Colonic mucosa (tissue), 4 donors: ENCODE measurements at places on chromosomes 3 and 15. TPM values are rescaled to one million over a fixed set of nuclear protein-coding genes. Genes with fewer than 3 reads are reported as not detected.

- DNase-seq = no peak
Measured at GRCh38 chr3:197392961-197393360, 94.5 kb upstream of the DLG1 start.

- no peak for DNase-seq
Measured at GRCh38 chr3:45529697-45530096, 64.9 kb upstream of the LIMD1 start.

DNA sequence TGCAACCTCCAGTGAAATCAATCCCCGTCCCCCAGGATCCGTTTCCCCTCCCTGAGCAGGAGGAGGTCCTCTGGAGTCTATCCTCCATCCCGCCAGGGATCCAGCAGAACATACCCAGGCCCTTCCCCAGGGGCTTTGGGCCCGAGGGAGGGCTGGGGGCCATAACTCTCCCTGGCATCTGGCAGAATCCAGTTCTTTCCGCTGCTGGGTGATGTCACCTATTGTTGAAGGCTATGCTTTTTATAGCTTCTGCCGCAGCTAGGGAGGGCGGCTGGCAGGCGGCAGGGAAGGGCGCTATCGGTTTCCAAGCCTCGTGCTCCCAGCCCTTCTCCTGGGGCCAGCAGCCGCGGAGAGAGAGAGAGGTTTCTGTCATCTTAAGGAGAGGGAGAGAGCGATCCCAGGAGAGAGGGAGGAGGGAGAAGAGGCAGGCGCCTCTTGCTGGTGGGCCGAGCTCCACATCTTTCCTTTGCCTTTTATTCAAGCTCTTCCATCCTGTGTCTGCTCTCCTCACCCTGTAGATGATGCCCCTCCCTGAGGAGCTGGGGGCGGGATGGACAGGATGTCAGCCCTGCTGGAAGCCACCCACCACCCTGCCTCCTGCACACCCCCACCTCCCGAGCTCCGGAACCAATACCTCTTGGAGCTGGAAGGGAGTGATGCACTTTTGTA, 120.1 kb downstream of the ANP32A start:
- DNase-seq = peak; percentile 26

DNA sequence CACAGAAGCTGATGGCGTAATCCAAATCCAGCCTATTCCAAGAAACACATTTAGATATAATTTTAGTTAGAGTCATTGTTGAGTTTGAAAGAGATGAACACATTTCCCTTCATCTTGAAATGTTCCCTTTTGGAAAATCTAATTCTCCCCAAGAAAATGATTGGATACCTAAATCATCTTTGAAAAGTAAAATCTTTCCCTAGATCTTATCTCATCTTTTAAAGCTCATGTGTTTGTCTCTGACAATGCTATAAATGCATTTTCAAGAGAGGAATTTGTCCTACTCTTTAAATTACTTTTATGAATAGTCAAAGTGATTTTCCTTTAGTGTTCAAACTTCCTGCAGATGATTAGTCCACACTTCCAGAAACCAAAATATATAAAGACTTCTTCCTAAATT, 82.6 kb upstream of the CNTN6 start:
- no peak for DNase-seq

DNA sequence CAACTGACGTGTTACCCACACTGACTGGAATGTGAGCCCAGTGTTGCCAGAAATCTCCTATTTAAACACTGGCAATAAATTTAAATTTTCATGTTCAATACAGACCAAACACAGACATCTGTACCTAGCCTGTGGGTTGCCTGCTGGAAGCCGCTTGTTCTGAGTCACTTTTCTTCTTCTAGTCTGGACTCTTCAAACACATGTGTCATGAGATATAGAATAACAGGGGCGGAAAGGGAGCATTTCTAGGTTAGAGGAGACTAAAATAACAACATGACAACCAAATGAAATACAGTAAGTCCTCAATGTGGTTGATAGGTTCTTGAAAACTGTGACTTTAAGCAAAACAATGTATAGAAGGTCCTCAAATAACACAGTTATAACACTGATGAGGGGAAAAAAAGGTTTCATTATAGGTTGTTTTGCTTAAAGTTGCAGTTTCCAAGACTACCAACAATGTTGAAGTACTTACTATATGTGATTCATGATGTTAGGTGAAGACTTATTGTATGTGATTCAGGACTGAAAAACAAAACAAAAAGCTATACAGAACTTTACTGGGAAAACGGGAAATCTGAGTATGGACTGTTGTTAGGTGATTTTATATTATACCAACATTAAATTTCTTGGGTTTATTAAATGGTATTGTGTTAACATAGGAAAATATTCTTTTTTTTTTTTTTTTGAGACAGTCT, 63.1 kb downstream of the PRKAR2A start:
- no peak for DNase-seq

GRCh38 chr15:77836121-77836692, 203.5 kb upstream of the LINGO1 start:
- no peak for DNase-seq

- no peak for DNase-seq
Measured at GRCh38 chr3:161920196-161920595, 423.6 kb downstream of the OTOL1 start.

GRCh38 chr3:30639937-30640336, 33.5 kb downstream of the TGFBR2 start:
- DNase-seq = no peak

- DNase-seq = no peak
Measured at GRCh38 chr15:54836052-54836795, 360.5 kb downstream of the RSL24D1 start.

DNA sequence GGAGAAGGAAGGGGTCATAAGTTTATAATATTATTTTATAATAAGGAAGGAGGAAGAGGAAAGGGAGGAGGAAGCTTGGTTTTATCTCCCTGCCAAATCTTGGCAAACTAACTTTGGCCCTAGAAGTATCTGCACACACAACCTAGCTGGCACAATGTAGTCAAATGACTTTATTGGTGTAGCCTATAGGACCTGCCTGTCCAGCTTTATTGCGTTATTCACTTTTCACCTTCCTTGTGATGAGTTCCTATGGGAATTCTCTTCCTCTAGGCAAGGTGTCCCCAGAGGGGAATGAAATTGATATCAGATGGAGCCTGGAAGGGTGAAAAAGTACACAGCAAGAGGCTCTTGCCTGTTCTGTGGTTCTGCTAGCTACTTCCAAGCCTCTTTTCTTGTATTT, 111.2 kb upstream of the SLC25A36 start:
- no peak for DNase-seq

DNA sequence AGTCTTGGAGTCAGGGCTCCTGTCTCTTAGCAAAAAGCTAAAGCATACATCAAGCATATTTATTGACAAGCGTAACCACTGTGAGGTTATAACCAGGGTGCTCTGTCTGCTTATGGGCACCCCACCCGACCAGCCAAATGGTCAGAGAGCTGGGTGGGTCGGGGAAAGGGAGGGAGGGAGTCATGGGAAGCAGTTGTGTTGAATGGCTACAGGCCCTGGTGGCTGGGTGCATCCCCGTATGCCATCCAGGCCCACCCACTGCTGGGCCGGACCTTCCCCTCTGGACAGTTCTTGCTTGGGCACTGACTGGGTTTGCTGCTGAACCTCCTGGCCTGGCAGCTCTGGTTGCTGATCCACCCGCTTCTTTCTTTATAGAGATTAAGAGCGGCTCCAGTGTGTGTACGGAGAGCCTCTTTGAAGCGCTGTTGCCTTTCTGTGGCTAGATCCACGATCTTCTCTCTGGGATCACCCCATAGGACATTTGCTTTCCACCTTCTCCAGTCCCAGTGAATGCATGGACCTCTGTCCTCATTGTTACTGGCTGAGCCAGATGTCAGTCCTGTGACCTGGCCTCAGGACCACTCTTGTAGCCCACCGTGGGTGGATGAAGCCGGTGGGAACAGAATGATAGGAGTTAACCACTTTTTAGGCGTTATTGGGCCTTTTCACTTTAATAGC, 59.6 kb downstream of the SMAD3 start:
- DNase-seq = no peak

GRCh38 chr3:187966096-187966495, 187.9 kb upstream of the LPP start:
- no peak for DNase-seq

DNA sequence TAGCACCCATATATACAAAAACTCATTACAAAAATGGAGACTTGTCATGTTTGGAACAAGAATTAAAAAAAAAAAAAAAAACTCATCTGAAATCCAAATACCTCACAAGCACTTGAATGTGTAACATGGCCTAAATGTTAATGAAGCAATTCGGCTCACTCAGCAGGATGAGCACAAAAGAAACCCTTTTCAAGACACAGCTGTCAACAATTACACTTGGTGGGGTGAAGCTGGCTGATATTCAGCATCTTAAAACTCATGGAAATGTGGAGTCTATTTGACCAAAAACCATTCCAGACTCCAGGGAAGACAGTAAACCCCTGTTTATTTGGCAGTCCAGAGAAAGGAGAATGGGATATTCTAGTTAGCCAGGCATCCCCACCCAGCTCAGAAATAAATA, 205.4 kb upstream of the TSC22D2 start:
- DNase-seq = no peak

The GRK7 gene
- total RNA-seq = not detected

The CAND2 gene
- total RNA-seq = 2.2 TPM

The GOLGA6L10 gene
- total RNA-seq = 1.8 TPM

The PRR23B gene
- total RNA-seq = not detected

The ACTR8 gene
- 31.4 TPM for total RNA-seq
